ENCODE measurements at places on chromosomes 7 and 10.

DNA sequence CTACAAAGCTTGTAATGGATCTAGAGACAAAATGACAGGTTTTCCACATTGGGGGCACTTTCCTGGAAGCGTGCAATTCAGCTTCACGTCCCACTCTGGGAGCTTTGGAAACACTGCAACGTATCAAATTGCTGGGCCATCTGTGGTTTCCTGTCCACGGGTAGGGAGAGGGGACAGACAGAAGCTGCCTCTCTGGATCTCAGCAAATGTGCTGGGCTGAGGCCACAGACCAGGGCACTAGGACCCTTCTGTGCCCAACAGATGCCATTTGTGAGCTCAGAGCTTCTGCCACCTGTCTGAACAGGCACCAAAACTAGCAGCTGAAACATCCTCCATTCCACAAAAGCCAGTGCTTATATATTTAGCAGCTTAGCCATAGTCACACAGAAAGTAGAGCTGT lies 40.9 kb upstream of the FRMD4A start:
- no peak for DNase-seq

GRCh38 chr7:134639061-134639460 lies 7.6 kb upstream of the BPGM start:
- no peak for DNase-seq

- DNase-seq, result no peak
Measured at GRCh38 chr7:112370436-112370835, 79.8 kb upstream of the IFRD1 start.

DNA sequence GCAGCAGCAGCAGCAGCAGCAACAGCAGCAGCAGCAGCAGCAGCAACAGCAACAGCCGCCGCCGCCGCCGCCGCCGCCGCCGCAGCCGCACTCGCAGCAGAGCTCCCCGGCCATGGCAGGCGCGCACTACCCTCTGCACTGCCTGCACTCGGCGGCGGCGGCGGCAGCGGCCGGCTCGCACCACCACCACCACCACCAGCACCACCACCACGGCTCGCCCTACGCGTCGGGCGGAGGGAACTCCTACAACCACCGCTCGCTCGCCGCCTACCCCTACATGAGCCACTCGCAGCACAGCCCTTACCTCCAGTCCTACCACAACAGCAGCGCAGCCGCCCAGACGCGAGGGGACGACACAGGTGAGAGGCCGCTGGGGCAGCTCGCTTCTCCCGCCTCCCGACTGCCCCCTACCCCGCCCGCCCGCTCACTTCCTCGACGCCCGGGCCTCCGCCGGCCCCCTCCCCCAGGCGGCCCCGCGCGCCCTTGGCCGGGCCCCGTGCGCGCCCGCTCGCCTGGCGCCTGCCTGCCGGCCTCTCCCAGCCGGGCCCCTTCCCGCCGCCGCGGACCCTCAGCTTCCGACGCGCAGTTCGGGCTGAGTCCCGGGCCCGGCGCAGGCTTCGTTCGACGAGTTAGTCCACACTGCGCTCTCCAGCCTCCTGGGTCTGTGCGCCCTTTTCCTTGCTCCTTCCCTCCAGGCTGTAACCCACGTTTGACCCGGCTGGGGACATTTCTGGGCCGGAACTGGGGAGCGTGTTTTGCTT lies 882 bp downstream of the DLX6 start:
- DNase-seq, result peak; percentile 54

GRCh38 chr7:91656541-91657482 lies 223.7 kb downstream of the MTERF1 start:
- no peak for DNase-seq

Data from 8988T (cell line).